Stimulated activated CD4-positive, alpha-beta T cell treated with anti-CD3 and anti-CD28 coated beads, Interleukin-12 subunit alpha, Interleukin-12 subunit beta, amount 100 ng/mL, for 24 hours (primary cell): ENCODE measurements at places on chromosomes 1 and 21.

- no peak for DNase-seq
Observed at GRCh38 chr1:45654540-45655280, 30.9 kb upstream of the CCDC17 start.

DNA sequence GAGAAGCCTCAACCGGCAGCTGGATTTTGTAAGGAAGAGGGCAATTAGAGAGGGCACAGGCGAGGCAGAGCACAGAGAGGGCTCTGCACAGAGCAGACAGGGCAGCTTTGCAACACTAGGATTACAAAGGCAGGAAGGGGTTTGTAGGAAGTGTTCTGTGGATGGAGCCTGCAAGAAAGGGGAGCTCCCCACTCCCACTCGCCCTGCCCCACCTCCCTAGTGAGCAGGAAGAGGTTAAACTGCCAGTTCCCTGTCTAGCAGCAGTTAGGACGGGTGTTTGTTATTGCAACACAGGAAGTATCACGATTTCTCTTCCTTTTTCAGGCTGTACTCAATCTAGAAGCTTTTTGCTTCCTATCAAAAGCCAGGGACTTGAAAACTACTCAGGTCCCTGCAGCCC lies 63.3 kb upstream of the LRRC8D start:
- DNase-seq: no peak

- no peak for DNase-seq
Observed at GRCh38 chr1:220785166-220786056, 1.3 kb upstream of the MTARC1 start.

- no peak for DNase-seq
Observed at GRCh38 chr21:38950435-38951094, 144.8 kb downstream of the ETS2 start.

GRCh38 chr1:108669679-108670078 lies 8.8 kb upstream of the HENMT1 start:
- DNase-seq: no peak

- DNase-seq: no peak
Observed at GRCh38 chr1:73096841-73097240, 814.5 kb upstream of the NEGR1 start.

DNA sequence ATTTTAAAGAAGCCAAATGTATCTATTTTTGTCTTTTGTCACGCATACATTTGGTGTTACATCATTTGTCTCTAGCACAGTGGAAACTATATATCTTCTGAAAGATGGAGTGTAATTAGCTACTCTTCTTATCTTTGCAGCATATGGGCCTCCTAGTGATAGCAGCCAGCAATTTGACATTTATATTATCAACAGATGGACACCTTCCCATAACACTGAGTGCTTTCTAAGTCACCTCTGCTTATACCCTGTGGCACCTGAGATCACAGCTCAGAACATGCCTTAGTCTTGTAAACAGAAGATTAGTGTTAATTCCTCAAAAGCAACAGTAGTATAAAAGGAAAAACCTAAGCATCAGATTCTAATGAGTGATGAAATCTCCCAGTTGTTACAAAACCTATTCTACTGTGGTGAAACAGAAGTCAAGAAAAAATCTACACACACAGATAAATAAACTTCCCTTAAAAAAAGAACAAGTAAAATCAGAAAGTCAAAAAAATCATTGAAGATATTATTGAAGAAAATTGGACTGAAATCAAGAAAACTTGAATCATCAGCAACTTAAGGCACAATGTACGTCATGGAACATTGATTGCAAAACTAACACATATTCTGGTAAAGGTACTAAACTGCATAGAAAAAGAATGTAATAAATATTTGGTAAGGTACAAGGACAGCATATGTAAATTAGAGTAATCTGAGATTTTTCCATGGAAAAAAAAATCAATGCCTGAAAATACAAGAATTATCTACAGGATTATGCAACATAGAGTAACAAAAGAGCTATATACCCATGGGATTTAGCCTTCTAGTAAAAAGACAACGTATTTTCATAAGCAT lies 61.7 kb downstream of the KCNT2 start:
- DNase-seq: no peak

DNA sequence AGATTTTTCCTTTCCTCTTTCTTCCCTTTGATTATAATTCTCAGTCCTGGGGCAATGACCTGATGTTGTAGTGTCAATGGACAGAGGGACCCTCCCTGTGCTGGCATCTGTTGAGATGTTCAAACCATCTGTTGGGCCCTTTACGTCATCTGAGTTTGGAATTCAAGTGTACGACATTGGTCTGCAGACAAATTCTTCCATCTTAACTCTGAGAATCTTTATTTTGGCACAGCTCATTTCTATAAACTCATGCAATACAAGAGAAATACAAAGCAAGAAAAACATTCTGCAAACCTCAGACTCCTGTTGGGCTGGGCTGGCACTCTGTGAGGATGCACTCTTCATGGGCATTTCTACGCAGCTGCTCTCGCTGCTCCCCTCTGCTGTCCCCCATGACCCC lies 54.2 kb downstream of the IFI44 start:
- DNase-seq: no peak

DNA sequence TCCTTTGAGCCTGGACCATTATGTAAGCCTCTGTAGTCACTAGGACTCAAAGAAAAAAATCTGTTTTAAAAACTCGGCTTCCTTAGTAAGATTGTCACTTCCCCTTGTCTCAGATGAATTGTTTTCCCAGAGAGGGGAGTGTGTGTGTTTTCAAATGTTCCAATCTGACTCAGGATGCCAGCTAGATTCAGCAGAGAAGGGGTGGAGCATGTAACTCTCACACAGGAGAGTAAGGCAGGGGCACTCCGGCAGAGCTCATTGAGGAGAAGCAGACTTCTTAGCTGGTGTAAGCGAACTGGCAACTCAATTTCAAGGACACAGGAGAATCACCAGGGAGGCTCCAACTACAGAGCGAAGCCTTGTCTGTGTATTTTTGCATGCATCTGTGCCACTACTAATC lies 623.2 kb downstream of the LMO4 start:
- DNase-seq: no peak

DNA sequence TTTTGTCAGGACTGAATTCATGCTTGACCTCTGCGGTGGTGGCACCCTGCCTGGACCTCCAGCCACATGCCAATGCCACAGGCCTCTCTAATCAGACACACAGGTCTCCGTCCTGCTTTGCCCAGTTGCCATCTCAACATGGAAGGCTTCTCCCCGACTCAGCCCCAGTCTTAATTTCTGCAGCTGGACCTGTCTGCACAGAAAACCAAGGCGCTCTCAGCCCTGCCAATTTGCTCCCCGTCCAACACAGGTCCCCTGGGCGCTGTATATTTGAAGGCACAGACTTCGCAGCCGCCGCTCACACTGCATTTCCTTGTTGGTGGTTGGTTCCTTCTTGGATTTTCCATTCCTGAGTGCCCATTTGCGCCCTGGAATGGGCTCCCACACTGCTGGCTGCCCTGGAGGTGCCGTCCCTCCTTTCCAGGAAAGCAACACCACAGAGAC lies 28.0 kb upstream of the PLEKHG5 start:
- DNase-seq: no peak

DNA sequence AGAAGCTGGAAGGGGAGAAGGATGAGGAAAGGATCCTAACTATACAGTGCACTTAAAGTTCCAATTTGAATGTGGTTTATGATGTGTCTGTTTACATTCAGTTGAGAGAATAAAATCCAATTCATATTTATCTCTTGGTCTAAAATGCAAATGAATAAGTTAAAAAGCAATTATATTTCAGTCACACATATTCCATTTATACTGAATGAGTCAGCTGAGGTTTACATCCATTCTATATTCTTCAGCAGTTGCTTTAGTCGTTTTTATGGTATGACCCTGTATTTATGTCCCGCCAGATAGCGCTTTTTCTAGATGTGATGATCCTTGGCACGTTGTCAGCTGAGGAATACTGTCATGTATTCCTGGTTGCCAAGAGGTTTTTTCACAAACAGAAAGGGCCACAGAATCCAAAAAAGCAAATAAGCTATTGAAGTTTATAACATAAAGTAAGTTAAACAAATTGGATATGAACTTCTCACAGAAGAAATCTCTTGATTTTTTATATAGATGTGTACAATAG lies 866.2 kb downstream of the NCAM2 start:
- no peak for DNase-seq

- DNase-seq: no peak
Observed at GRCh38 chr1:108712606-108713150, at the start of gene FNDC7. FNDC7 (plus strand) TSS chr1:108712908; CDS start chr1:108712934, 26 bp downstream.

- DNase-seq: no peak
Observed at GRCh38 chr1:43540653-43541071, 10.0 kb downstream of the PTPRF start.

DNA sequence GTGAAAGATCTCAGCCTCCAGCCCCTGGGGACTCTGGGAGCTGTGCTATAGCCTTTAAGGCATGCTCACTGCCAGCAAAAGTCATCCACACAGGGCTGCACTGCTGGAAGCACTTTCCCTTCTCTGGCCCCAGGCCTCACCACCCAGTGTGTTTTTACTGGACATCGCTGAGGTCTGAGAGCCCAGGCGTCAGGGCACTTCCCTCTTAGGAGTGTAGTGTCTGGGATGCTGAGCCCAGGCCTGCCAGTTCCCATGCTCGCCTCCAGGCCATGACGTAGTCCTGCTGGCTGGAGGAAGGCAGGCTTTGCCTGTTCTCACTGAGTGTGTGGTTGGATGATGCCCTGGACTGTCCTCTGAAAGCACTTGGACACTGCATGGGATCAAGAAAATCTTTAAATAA lies 101.2 kb downstream of the GDAP2 start:
- DNase-seq: no peak

GRCh38 chr1:48602349-48602748 lies 130.3 kb upstream of the SPATA6 start:
- no peak for DNase-seq

DNA sequence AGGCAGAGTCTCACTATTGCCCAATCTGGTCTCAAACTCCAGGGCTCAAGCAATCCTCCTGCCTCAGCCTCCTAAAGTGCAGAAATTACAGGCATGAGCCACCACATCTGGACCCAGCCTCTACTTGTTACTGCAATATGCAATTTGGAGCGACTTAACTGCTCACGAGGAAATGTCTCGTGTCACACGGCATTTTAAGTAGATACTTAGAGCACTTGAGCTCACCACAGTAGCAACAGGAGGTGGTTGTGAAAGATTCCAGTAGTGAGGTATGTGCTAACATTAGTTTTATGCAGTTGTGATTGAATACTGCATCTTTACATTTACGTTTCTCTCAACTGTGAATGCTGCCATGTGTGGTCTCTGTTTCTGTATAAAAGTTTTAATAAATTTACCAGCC lies 5.8 kb upstream of the NDUFV3 start:
- no peak for DNase-seq

DNA sequence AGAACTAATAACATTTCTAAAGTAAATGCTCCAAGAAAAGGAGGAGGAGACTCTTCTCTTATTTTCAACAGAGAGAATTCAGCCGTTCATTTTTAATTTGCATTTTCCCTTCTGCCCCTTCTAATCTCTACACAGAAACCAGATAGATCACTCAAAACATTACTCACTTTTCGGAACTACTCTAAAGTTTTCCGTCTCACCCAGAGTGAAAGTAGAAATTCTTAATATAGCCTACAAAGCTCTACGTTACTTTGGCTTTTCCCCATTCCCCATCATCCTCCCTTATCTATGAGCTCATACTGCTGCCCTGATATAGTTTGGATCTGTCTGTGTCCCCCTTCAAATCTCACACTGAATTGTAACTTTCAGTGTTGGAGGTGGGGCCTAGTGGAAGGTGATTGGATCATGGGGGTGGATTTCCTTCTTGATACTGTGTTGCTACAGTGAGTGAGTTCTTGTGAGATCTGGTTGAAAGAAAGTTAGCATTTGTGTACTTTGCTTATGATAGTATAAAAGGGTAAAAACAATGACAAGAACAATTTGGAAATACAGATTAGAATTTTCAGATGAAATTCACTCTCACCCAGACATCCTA lies 188.2 kb downstream of the AMY1C start:
- DNase-seq: no peak
